Midbrain (tissue), 1 donor: ENCODE measurements at places on chromosomes 12 and 14.
A peak's percentile ranks its signal among the peaks of the same experiment; 100 is the strongest.

DNA sequence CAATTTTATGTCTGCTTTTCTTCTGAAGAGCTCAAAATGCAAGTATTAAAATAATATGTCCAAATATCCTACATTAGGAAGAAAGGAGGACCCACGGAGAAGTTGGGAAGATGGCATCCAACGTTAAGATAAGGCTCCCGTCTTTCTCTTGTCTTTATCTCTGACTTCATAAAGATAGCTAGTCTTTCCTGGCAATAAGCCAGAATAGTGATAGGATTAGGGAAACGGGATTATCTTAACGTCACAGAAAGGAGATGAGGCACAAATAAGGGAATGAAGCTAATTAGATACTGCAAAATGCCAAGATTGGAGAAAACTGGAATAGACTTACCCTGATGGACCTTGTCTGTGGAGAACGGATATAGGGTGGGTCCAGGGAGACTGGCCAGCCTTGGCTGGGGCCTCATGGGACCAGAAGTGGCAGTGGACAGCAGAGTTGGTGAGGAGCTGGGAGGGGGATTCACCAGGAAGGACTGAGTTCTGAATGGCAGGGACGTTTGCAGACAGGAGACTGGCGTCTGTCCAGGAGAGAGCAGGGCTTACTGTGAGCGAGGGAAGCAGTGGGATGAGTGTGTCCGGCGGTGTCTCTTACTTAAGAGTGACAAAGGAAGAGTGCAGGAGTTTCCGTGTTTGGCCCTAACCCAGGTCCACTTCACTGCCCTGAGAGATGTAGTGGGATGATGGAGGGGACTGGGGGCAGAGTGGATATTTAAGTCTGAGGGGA lies 119.9 kb downstream of the CACNA1C start:
- DNase-seq, result no peak

- DNase-seq, result no peak
Observed at GRCh38 chr12:3302401-3303041, 188.5 kb upstream of the PRMT8 start.

- peak; percentile 80 for DNase-seq
Observed at GRCh38 chr12:68977335-68977734, 44.4 kb upstream of the CPM start.

DNA sequence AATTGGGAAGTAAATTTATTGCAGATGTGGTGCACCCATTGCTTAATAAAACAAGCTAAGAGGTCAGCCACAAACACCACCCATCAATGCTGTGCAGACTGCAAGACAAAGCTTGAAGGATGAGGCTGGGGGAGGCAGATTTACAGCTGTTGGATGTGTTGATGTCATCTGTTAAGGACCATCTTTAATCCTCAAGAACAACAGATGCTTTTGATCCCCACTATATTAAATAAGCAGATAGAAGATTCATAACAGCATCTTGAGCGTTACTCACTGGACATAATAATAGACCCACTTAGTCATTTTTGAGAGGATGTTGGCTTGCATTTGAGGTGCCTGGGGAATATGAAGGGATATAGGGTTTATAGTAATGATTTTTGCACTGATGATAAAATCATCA lies 58.8 kb downstream of the GPR68 start:
- DNase-seq, result no peak

DNA sequence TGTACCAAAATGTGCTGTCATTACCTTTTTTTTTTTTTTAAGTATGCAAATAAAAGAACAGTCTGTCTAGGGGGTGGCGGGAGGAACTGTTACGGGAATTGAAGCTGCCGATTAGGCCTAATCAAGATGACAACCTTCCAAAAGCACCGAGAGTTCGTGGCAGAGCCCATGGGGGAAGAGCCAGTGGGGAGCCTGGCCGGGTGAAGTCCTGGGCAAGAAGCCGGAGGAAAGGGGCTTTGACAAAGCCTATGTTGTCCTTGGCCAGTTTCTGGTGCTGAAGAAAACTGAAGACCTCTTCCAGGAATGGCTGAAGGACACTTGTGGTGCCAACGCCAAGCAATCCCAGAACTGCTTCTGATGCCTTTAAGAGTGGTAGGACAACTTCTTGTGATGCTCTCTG lies 42.6 kb downstream of the ACTN1 start:
- DNase-seq, result no peak

DNA sequence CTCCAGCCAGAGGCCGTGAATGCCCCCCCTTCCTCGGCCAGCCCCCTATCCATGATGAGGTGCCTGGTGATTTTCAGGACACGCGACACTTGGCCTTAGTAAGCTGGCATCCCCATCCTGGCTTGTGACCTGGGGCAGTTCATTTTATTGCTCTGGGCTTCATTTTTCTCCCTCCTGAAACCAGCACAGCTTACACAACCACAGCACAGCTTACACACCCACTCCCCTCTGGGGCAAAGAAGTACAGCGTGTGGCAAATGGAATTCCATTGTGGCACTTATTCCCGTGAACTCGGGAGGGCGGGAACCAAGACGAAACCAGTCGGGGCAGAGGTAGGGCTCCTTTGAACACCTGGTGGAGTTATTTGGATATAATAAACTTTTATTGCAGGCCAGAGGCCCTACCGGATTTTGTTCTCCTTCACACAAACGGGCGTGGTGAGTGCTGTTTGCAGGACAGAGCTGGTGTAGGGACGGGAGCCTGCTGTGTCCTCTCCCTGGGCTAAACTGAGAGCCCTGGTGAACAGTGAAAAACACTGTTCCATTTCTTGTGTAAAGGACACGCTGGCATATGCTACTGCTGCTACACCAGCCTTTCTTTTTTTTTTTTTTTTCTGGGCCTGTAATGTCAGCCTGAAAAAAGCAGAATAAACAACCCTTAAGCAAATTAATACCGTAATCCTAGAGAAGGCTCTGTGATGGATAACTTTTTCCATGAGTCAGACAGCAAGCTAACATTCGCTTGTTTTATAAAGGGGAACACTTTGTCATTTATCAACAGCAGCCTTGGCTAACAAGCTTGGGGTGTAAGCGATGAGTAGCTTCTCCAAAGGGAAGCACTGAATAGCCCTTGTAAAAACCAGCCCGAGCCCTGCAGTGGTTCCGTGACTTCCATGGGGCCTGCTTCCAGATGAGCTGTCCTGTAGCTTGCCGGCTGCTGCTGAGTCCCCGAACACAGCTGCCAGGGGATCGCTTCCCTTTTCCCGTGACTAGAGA lies 29.3 kb downstream of the CD9 start:
- peak; percentile 74 for DNase-seq
